ENCODE measurements at places on chromosomes 16 and 17.

- no peak for DNase-seq
Measured at GRCh38 chr17:42563543-42563942, 1.6 kb downstream of the COASY start.

DNA sequence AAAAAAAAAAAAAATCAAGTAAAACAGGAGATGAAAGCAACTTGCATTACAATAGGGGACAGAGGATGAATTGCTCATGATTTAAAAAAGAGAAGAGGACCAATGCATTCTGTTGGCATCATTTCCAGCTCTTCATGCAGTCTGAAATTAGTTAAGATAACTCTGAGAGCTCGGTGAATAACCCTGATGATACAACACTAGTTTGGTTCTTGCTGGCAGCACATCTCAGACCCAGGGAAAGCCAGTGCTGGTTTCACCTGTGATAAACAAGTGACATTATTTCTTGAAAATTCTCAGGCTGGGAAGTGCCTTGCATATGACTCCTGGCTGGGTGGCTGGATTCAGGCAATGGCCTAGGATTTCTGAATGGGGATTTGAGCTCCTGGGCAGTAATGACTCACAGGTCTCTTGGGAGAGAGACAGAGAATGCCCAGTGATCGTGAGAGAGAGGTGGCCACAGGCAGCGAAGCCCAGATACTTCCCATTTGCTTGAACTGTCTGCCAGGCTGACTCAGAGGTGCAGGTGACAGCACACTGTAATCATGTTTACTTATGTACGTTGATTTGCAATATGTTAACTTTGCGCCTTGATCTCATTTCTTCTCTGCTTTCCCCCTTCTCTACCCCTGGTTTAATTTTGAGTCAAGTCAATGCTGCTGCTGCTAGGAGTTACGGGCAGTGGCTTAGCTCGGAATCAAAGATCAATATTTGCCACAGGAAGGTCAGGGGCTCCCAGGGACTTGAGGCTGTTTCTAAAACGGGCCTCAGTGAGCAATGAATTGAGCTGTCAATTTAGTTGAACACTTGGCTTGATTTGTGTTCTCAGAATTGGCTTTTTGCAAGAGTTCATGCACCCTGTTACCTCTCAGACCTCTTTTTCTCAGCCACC, 27.1 kb downstream of the ARSG start:
- DNase-seq, result peak; percentile 36

GRCh38 chr17:43573579-43574321, 27.6 kb upstream of the ETV4 start:
- DNase-seq, result no peak

DNA sequence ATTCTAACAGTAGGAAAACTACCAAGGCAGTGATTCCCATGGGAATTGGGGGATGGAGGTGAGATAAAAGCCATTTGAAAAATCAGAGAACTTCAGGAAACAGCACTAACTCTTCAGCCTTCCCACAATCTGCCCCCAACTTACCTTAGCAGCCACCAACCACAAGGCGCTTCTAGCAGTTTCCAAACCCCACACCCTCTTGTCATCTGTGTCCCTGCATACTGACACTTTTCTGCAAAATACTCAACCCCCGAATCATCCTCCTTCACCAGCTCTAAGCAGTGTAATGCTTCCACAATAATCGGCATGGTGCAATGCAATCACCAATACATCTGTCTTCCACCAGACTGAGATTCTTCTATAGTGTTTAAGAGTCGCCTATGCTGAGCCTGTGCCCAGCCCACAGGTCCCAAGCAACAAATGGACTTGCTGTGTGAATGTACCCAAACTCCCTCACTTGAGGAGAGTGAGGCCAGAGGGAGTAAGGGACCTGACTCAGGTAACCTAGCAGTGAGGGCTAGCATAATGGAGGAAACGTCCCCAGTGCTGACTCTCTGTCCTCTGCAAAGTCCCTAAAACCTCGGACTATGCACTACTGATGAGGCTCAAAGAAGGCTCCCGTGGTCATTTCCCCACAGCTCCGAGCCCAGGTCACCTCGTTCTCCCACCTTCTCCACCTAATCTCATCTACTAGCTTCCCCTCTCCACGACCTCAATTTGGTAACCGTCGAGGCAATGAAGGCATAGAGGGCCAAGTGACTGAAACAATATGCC, 943 bp downstream of the DYNC1LI2 start:
- no peak for DNase-seq

DNA sequence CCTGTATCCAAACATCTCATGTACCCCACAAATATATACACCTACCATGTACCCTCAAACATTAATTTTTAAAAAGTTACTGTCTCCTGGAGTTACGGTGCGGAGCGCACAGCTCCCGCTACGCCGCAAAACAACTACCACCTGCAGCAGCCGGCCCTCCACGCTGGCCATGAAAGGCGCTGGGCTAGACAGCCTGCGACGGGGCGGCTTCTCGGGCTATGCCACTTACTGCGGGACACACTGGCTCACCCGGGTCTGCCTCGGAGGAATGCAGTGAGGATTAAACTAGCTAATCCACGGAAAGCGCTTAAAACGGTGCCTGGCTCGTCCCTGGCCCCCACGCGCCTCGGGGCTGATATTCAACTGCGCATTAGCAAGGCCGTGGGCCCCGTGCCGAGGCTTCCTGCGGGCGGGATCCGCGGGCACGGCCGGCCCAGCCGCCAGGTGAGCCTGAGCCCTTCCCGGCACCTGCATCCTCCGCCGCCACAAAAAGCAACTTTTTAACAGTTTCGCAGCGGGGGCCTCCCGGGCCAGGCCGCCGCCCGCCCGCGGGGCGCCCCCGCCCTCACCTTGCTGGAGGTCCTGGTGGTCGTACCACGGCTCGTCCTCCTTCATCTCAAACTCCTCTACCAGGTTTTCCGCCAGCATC, 633 bp downstream of the CDR2 start:
- DNase-seq, result no peak

GRCh38 chr16:17970816-17971331, 365.7 kb downstream of the NPIPA8 start:
- DNase-seq, result no peak

GRCh38 chr16:85157813-85158742, 45.8 kb upstream of the CIBAR2 start:
- peak; percentile 89 for DNase-seq

GRCh38 chr17:43816336-43817320, 16.3 kb downstream of the MPP3 start:
- no peak for DNase-seq

GRCh38 chr16:56558024-56558747, 6.7 kb upstream of the MT4 start:
- no peak for DNase-seq

DNA sequence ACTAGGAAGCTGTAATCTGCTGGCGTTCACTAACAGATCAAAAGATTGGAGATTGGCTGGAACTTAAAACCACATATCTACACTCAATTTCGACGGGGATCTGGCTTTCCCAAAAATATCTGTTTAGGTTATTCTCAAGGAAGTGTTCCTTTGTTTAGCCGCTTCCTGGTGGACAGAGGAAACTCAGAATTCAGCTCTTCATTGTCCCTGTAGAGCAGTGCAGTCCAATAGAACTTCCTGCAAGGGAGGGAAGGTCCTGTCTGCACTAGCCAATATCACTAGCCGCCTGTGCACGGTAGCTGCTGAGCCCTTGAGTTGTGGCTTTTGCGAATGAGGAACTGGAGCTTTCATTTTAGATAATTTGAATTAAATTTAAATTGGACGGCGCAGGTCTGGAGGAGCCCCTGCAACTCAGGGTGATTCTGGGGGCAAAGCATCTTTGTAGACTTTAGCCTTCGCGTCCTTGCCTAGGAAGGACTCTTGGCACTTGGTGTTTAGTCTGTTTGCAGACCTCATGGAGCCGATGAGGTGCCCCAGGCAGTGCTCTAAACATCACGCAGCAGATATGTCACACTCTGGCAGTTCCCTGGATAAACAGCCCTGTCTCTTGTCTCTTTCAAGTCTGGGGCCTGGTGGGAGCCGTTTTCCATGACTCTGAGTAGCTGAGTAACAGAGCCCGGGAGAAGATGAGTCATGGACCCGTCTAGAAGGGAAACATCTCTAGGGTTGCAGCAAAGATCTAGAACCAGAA, 122.2 kb downstream of the CCDC182 start:
- no peak for DNase-seq

DNA sequence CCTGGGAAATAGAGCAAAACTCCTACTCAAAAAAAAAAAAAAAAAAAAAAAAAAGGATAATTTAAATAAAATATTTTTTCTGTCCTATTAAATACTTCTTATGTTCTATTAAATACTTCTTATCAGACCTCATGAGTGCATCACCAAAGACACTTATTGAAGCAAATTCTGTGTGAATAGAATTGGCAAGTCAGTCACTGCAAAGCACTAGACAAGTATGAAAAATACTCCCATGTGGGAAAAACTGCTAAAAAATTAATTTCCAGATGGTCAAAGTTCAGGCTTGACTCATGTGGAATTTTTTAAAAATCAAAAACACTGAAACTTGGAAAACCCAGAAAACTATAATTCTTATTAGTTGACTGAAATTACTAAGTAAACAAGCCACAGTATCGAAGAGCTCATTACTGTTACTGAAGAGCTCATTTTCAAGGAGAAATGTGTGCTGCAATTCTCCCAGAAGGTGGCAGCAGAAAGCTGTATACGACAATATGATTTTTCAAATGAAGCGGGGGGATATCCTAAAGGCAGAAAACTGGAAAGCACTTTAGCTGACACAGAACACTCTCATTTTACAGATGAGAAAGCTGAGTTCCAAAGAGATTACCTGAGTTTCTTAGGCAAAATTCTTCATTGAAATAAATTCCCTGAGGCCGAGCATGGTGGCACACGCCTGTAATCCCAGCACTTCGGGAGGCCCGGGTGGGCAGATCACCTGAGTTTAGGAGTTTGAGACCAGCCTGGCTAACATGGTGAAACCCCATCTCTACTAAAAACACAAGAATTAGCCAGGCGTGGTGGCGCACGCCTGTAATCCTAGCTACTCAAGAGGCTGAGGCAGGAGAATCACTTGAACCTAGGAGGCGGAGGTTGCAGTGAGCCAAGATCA, 15.9 kb upstream of the FBXO47 start:
- DNase-seq, result peak; percentile 69

DNA sequence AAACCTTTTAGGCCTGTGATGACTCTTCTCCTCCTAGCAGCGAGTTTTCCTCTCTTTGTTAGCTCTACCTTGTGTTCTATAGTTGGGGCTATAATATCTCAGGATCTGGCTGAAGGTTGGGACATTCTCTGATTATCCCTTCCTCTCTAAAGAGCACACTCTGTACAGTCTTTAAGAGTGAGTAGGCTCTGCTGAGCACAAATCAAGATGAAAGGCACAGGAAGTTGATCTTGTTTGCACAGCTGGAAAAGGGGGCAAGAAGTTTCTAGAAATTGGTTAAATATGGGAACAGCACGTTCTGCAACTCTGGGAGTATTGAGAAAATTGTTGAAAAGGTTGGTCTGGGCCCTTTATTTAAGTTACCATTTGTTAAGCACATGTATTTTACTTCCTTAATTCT, 240.9 kb downstream of the CDH11 start:
- no peak for DNase-seq

- DNase-seq, result no peak
Measured at GRCh38 chr16:86395477-86395876, 114.8 kb upstream of the FOXF1 start.

DNA sequence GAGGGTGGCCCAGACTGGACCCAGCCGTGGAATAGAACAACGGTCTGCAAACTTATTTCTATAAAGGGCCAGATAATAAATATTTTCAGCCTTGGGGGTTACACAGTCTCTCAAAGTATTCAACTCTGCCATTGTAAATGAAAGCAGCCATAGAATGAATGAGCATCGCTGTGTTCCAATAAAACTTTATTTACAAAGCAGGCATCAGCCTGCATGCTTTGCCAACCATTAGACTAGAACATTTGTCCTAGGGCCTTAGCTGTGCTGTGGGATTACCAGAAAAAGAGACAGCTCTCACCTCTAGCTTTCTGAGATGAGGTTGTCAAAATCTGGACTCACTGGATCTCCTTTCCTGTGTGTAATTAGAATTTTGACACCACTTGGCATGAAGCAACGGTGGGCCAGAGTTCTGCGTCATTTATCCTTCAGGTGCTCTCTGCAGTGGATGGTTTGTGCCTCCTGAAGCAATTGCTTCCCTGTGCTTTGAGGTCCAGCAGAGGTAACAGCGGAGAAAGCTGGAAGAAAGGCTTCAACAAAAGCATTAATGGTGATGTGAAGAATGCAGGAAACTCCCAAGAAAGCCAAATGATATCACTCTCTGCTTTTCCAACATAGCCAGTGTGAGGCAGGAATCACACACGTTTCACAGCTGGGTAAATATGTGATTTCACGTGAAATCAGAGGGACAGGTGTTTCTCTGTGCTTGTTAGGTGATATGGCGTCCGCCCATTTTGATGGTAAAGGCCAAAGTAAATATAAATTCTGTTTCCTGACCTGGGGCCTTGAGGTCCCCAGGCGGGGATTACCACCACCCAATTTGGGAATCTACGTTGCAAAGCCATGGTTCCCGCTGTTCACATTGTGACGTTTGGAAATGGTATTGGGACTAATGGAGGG, 148.4 kb downstream of the PITPNC1 start:
- DNase-seq, result no peak

DNA sequence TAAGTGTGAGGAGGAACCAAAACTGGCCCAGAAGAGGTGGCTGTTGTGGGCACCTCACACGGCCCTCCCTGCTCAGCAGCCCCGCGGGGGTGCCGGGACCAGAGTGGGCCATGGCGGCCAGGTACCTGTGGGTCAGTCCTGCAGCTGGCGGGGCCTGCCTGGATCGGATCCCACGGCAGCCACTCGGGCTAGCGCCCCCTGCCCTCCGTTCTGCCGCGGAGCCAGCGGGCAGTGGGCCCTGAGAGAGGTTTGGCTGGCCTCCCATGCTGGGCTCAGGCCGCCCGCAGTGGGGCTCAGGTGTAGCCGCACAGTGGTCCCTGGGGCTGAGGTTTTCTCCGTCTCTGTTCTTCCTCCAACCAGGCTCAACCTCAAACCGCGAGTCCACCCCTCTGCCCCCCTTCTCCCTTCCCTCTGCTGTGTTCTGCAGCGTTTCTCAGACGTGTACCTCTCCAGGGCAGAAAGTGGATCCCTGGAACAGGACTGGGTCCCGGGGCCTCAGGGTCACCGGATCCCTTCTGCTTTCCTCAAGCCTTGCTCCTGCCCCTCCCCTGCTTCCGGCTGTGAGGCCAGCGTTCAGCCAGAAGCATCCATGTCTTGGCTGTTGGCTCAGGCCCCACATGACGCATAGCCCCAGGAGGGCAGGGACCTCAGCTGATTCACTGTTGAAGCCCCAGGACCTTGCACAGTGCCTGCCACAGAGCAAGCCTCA, 28.6 kb upstream of the ITGA3 start:
- no peak for DNase-seq

DNA sequence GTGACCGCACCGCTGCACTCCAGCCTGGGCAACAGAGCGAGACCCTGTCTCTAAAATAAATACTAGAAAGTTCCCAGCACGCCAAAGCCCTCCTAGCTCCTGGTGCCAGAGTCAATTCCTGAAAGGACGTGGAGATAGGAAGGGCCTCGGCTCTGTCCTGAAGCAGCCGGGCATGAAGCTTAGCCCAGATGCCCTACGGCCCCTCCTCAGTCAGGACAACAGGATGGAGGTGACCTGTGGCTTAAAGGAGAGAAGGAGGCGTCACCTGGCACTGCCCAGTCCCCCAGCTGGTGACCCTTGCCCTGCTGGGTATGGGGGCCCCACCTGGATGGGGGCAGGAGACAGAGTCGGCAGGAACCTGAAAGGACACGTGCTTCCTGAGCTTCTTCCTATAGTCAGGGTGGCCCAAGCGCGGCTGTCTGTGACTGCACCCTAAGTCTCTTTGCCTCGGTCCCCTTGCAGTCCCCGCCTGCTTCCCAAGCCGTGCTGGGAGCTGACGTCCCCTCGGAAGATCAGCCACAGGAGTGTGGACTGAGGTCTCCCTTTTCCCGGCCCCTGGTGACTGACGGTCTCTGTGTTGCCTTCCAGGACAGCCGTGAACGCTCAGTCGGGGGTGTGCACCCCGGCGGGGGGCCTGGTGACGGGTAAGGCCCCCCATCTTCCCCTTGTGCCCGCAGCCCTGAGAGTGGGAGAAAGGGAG, 14.9 kb upstream of the RNF213 start:
- DNase-seq, result no peak
